ENCODE measurements at places on chromosomes 4 and X.

- DNase-seq = no peak
Measured at GRCh38 chrX:108246304-108246954, 154.9 kb downstream of the ATG4A start.

DNA sequence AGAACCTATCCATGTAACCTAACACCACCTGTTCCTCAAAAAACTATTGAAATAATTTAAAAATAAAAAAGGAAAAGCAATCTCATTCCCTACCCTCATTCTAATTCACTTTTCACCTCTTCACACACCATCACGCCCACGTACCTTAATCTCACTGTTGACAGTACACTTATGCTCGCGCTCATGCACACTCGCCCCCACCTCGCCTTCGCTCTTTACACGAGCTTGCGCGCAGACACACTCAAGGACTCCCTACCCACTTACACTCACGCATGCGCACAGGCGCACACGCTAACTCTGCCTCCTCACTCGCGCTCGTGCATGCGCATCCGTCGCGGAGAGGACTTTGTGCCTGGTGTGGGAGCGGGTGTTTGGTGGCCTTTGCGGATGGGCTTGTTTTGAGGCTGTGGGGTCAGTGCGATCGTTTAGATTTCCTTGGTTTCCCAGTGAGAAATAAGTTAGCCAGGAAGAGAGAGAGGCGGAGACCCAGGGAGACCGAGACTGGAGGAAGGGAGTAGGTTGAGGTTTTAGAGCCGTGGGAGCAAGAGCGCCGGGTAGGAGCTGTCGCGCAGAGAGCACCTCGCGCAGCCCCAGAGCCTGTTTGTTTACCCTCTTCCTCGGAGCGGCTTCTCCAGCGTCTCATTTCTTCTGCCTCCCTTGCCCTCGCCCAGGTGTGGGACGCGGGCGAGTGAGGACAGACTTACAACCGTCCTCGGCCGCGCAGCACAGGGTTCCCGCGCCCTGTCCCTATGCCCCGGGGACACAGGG is 8.1 kb upstream of the GSX2 start:
- DNase-seq = no peak

- no peak for DNase-seq
Measured at GRCh38 chr4:117814277-117815246, 219.7 kb upstream of the NDST3 start.

GRCh38 chr4:1169171-1169671 is 3.2 kb downstream of the SPON2 start:
- DNase-seq = no peak

DNA sequence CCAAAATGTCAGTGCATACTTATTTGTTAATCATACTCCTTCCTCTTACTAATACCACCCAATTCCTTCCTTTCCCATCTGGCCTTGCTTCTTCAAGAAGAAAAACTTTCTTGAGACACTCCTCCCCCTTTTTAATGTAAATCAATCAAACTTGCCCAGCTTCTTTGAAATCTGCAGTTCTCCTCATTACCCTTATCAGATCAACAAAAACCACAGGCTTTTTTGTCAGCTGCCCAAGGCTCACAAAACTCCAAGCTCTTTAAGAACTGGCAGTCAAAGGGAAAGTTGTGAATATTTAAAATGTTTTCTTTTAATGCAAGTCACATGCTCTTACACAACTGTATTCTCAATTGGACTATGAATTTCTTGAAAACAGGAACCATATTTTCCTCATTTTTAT is 11.3 kb upstream of the MYOZ2 start:
- DNase-seq = no peak

- DNase-seq = no peak
Measured at GRCh38 chr4:69360271-69360670, 80.0 kb downstream of the UGT2B28 start.

DNA sequence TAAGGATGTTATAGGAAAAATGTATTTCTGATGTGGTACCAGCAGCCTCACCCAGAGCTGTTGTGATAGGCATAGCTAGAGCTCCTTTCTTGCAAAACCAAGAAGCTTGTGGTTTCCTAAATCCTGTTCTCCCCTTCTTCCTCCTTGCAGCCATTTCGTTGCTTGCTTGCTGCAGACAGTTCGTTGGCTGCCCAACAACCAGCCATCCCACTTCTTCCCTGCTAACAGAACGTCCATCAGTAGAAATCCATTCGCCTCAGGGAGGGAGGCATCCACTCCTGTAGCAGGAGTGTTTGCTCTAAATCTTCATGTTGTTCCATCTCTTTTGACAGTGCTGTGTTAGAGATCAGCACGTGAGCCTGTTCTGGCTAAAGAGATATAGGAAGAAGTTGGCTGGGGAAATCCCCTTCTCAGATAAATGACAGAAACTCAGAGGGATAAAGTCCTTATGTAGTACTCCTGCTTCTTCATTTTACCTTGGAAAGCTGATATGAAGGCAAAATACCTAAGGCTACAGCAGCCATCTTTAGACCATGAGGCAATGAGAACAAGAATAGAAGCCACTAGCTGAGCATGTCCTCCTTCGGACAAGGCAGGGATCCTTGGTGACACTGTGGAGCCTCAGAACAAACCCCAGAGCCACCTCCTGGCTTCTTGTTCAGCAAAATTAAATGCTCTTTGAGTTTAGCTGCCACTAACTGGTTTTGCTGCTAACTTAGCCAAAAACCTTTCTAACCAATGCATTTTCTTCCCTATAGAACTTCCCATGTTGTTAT is 68.4 kb upstream of the RELL1 start:
- DNase-seq = no peak

GRCh38 chrX:54427837-54428424 is 12.3 kb upstream of the TSR2 start:
- DNase-seq = no peak

- no peak for DNase-seq
Measured at GRCh38 chr4:98484031-98484430, 174.4 kb downstream of the TSPAN5 start.

DNA sequence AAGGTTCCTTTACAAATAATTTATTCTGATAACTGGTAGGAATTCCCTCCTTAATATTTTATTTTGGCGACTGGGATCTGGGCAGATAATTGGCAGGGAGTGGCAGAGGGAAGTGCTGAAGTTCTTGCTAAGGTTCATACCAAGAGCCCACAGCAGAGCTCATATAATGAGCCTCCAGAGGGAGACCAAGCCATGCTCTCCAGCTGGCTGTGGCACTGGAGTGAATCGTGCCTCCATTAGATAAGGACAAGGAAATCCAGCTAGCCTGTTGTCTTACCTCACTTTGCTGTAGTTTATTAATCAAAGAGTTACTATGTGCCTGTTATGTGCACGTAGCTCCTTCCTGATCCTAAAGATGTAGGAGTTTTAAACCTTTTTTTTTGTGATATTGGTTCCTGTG is 1.3 kb downstream of the ASB12 start:
- DNase-seq = no peak
